ENCODE measurements at places on chromosomes 2 and 18. TPM values are rescaled to one million over a fixed set of nuclear protein-coding genes. Genes with fewer than 3 reads are reported as not detected.

The TEX44 gene
- total RNA-seq: not detected

The ZNF385B gene
- not detected for total RNA-seq

The ALPG gene
- total RNA-seq: not detected

The LIPG gene
- not detected for total RNA-seq

The LRRC30 gene
- total RNA-seq: not detected

The AGAP1 gene
- total RNA-seq: 3.3 TPM

The GPD2 gene
- total RNA-seq: 38.9 TPM

The ACOXL gene
- not detected for total RNA-seq

The RAD51AP2 gene
- total RNA-seq: not detected

The GALNT13 gene
- not detected for total RNA-seq

The SLC39A10 gene
- total RNA-seq: 22.2 TPM

The DYNAP gene
- total RNA-seq: not detected

- H3K36me3 ChIP-seq: no peaks in the 10 kb centered on the region
- H3K27ac ChIP-seq: no peak overlapping the region
- no peak for DNase-seq
- H3K4me1 ChIP-seq: peaks cover 4% of the 10 kb centered on the region
These were observed 8.1 kb downstream of the FBXO48 start for GRCh38 chr2:68458981-68459380.

DNA sequence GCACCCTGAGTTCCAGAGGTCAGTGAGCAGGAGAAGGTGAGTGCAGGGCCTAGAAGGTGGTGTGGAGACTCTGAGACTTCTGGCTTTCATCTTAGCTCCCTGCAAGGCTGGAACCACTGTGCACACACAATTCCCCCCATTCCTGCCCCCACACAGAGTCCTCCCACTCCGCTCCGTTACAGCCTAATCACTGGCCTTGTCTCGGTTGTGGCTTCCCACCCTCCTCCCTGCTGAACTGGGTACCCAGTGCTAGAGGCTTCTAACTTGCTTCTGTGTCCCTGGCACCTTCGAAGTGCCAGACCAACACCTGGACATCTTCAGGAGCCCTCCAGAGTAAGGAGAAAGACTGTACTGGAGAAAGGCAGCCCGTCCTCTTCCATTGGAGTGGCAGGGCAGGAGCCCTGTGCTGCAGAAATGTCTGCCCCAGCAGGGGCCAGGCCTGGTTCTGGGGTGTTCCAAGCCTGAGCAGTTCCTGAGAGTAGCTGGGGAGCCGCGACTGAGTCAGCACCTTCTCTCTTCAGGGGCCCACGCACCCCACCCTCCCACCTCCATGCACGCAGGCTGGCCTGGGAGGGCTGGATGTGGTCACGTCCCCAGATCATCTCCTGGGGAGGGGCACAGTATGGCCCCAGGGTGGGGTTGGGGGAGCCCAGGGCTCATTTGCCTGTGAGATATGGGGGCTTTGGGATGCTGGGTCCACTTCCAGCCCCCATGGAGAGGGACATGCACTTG lies 23.4 kb downstream of the CROCC2 start:
- DNase-seq: no peak
- H3K27ac ChIP-seq: no peak overlapping the region
- H3K4me3 ChIP-seq: no peak overlapping the region
- no peaks in the 10 kb centered on the region for H3K27me3 ChIP-seq

DNA sequence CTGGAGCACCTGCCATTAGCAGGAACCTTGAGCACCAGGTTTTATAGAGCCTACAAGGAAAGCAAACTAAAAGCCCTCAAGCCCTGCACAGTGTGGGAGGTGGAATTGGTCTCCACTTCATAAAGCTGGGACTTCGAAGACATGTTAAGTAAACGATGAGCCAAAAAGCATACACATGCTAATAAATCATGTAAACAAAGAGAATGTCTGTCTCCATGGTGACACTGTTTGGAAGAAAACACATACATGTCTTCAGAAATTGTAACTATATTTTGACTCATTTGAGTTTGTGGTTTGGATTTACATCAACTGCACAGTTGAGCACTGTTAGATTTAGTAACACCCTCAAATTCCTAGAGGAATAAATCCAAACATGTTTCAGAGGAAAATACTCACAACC lies 978.5 kb upstream of the LRRTM1 start:
- H3K4me1 ChIP-seq: no peaks in the 10 kb centered on the region
- H3K27me3 ChIP-seq: no peaks in the 10 kb centered on the region
- H3K4me3 ChIP-seq: no peak overlapping the region
- no peak for DNase-seq
- no peak overlapping the region for H3K27ac ChIP-seq

DNA sequence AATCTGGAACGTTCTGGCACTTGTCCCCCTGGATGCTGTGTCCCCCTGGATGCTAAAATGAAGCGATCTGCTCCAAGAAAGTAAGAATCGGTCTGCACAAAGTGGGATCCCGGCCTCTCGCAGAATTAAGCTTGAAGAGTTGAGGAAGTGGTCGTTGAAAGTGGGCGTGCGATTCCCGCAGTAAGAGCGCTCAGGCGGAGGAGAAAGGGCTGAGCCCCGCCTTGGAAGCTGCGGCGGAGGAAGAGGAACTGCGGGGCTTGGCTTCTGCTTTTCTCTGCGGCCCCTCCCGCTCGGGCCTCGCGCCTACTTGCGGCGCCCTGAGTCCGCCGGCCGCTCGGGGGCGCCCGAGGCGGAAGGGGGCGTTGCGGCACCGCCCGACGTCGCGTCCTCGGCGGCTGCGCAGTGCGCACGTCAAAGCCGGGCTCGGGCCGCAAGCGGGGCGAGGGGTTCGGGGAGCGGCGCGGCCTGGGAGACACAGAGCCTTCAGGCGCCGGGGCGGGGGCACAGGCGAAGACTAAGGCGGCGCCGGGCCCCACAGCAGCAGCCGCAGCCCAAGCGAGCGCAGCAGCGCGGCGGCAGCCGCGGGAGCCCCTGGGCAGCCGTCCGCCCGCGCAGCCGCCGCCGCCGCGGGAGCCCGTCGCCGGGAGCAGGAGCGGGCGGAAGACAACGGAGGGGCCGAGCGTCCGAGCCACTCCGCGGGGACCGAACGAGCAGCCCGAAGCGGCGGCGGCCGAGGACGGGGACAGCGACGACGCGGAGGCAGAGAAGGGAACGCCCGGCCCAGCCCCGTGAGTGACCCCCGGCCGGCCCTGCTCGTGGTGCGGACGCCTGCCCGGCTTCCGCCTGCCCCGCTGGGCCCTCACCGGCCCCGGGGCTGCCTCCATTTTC lies at the start of gene CAB39:
CAB39 (plus strand) TSS at position 400 of the 888 bp plus-strand sequence. CDS start 47,160 bp downstream, outside the sequence.
- DNase-seq: peak; percentile 88
- H3K27me3 ChIP-seq: no peaks in the 10 kb centered on the region
- no peaks in the 10 kb centered on the region for H3K36me3 ChIP-seq
- peaks cover 37% of the 10 kb centered on the region for H3K4me1 ChIP-seq

DNA sequence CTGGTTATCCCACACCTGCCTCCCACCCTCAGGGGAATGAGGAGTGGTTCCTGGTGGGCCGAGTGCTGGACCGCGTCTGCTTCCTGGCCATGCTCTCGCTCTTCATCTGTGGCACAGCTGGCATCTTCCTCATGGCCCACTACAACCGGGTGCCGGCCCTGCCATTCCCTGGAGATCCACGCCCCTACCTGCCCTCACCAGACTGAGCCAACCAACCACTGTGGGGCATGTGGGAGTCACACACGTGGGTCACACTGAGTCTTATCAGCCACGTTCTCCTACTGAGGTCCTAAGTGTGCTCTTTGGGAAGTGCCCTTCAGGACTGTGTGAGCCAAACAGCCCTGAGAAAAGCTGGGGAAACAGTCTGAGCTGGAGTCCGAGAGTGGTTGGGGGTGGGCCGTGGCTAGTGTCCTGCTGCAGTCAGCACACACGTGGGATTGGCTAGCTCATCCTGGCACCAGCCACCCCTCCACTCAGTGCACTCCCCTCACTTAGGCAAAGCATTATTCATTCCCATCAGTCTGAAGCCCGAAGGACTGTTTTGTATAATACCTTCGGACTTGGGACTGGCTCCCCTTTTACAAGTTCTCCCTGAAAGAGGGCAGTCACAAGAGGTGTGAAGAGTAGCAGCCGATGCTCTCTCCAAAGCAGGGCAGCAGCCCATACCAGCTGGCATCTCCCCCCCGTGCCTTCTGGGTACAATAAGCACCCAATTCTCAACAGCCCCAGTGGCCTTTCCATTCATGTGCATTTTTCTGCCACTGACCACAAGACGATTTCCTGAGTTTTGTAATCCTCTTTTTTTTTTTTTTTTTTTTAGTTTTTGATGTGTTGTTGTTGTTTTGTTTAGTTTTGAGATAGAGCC lies 4.6 kb downstream of the TIGD1 start:
- no peak overlapping the region for H3K27ac ChIP-seq
- DNase-seq: no peak
- H3K36me3 ChIP-seq: no peaks in the 10 kb centered on the region
- H3K4me1 ChIP-seq: peaks cover 34% of the 10 kb centered on the region

DNA sequence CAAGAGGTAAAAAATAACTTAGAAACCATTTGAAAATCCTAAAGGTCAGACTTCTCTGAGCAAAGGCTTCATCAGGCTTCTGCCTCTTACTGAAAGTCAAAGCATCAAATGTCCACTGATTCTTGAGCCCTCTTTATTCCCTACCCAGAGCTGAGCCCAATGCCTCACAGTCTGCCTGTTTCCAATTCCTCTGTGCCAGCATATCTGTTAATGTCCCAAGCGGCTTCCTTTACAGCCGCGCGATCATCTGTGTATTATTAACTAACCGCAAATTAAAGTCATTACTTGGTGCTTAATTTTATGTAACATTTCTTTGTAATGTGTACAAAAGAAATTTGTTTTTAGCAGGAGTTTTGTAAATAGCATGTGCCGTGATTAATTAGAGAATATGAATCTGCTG lies 418.8 kb upstream of the HNRNPA3 start:
- H3K27ac ChIP-seq: no peak overlapping the region
- no peak for DNase-seq
- no peaks in the 10 kb centered on the region for H3K4me1 ChIP-seq

DNA sequence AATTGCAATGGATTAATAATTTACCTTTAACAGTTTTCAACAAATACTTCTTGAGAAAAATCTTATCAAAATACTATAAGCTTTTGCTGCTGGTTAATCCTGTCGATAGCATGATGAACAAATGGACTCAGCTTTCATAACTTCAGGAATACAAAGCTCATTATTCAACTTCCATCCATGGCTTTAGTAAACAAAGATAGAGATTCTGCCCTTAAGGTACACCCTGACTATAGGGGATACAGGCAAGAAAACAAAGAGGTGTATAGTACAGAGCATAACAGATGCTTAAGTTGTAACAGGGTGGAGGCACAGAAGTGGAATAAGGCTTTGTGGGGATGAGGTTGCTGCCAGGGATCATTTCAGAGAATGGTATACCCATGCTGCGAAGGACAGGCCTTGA lies 272.5 kb upstream of the STON1 start:
- no peaks in the 10 kb centered on the region for H3K36me3 ChIP-seq
- H3K4me3 ChIP-seq: no peak overlapping the region
- no peaks in the 10 kb centered on the region for H3K27me3 ChIP-seq
- H3K27ac ChIP-seq: no peak overlapping the region
- H3K4me1 ChIP-seq: no peaks in the 10 kb centered on the region
- DNase-seq: no peak

DNA sequence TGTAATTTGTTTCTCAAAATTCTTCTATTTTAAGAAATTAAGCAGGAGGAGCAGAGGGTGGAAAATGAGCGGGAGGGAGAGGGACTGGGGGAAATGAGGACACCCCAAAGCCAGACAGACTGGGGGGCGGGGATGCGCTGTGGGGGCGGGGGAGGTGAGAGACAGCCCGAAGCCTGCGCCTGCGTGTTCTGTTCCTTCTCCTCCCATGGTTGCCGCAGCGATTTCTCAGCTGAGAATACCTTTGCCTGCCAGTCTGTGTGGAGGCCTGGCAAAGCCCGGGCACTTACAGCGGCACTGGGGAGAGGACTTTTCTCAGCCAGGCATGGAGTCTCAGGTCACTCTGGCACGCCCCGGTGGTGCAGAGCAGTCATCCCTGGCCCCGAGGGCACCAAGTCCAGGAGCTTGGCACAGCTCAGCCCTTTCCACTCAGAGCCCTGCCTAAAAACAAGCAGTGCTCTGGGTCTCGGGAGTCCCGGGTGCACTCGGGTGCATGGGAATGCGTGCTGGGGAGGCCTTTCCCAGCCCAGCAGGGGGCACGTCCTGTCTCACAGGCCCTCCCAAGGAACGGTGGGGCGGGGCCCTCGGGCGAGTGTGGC lies 289.3 kb upstream of the HS6ST1 start:
- no peak overlapping the region for H3K4me3 ChIP-seq
- no peak for DNase-seq
- no peak overlapping the region for H3K27ac ChIP-seq
- H3K4me1 ChIP-seq: no peaks in the 10 kb centered on the region
- H3K36me3 ChIP-seq: no peaks in the 10 kb centered on the region
- H3K27me3 ChIP-seq: no peaks in the 10 kb centered on the region

- H3K27ac ChIP-seq: no peak overlapping the region
- H3K36me3 ChIP-seq: no peaks in the 10 kb centered on the region
- H3K4me1 ChIP-seq: no peaks in the 10 kb centered on the region
These were observed 223.7 kb upstream of the SMAD7 start for GRCh38 chr18:49174478-49174877.

- H3K4me3 ChIP-seq: no peak overlapping the region
- no peak for DNase-seq
- H3K36me3 ChIP-seq: no peaks in the 10 kb centered on the region
- no peak overlapping the region for H3K27ac ChIP-seq
- no peaks in the 10 kb centered on the region for H3K27me3 ChIP-seq
- H3K4me1 ChIP-seq: no peaks in the 10 kb centered on the region
These were observed 129.3 kb downstream of the NCKAP5 start for GRCh38 chr2:133438848-133439564.

DNA sequence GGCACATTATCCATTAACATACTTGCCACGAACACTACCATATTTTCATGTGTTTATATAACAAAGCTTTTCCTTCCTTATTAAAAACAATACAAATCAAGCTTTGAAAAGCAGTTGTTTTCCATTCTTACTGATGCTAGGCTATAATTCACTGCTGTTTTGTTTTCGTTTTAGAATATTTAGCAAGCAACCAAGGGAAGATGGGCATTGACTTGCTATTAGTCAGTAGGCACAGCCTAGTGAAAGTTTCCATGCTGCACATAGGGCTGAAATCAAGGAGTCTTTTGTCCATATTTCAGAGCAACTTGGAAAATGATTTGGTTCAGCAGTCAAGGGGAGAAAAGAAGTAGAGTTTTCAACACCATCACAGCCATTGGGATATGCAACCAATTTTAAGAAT lies 31.3 kb downstream of the BCL2 start:
- no peaks in the 10 kb centered on the region for H3K27me3 ChIP-seq
- peaks cover 95% of the 10 kb centered on the region for H3K4me1 ChIP-seq
- no peak for DNase-seq
- no peak overlapping the region for H3K27ac ChIP-seq

- no peaks in the 10 kb centered on the region for H3K36me3 ChIP-seq
- no peaks in the 10 kb centered on the region for H3K4me1 ChIP-seq
- DNase-seq: no peak
- H3K27me3 ChIP-seq: no peaks in the 10 kb centered on the region
- H3K27ac ChIP-seq: no peak overlapping the region
- no peak overlapping the region for H3K4me3 ChIP-seq
These were observed 73.5 kb downstream of the FIGN start for GRCh38 chr2:163662141-163662780.

- no peak overlapping the region for H3K4me3 ChIP-seq
- H3K27ac ChIP-seq: no peak overlapping the region
- no peaks in the 10 kb centered on the region for H3K4me1 ChIP-seq
- DNase-seq: no peak
- no peaks in the 10 kb centered on the region for H3K27me3 ChIP-seq
These were observed 62.9 kb downstream of the POMC start for GRCh38 chr2:25105336-25106085.

Data from CD8-positive, alpha-beta memory T cell (primary cell).